ENCODE measurements at places on chromosomes 6 and 20. TPM values are rescaled to one million over a fixed set of nuclear protein-coding genes. Genes with fewer than 3 reads are reported as not detected.

DNA sequence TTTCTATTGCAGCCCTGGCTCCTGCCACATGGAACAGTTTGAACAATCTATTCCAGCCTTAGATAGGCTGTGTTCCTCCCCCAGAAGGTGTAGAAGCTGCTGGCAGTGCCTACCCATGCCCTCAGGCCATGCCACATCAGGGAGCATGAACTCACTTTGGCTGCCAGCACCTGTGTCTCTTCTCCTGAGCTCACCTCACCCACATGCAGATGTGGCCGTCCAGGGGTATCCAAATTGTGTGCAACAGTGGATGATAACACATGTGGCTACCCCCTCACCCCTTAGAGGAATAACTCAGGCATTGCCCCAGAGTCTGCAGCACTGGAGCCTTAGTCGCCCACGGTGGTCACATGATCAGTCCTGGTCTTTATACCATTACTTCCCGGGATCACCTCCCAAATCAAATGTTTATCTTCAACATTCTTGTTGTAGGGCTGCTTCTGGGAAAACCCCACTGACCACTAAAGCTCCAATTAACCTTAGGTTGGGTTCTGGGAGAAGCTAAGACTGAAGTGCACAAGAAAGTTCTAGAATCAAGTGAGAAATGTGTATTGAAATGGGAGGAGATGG lies 110.4 kb downstream of the BANF2 start:
- no peak for DNase-seq

DNA sequence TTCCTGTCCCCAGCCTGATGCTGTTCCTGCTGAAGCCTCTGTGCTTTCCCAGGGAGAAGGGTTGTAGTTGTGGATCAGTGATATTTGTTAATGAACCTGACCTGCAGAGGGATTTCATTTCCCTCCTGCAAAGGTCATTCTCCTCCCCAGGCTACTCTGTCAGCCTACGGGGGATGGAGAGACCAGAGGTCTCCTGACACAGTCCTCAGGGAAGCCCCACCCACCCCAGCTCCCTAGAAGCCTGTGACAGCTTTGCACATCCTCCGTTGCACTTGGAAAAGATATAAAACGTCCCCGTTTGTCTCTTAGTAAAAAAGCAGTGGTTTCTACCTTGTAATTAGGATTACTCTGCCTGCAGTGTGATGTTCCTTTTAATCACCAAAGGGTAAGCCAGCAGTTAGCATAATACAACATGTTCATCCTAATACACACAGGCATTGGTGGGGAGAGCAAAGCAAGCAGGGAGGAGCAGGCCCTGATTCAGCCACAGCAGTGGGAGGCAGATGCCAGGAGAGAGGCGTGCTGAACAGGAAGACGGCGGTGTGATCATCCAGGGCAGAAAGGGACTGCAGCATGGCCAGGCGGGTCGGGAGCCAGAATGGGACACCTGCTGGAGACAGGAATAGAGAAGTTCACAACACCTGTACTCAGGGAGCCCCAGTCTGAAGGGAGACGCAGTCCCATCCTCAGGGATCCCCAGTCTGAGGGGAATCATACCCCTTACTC lies 293.5 kb downstream of the LRFN2 start:
- no peak for DNase-seq

- peak; percentile 76 for DNase-seq
These were observed 40.4 kb upstream of the HMGA1 start for GRCh38 chr6:34196116-34196832.

- no peak for DNase-seq
These were observed 12.1 kb downstream of the SS18L1 start for GRCh38 chr20:62155428-62156253.

KIFC1 gene
- total RNA-seq, result 0.64 TPM

INSM1 gene
- not detected for total RNA-seq

Data from gastrocnemius medialis (tissue), 4 donors.